Fibroblast of skin of left quadriceps (primary cell): ENCODE measurements at places on chromosomes 5 and 9.

GRCh38 chr5:33079548-33079947, 361.2 kb upstream of the TARS1 start:
- DNase-seq = no peak

DNA sequence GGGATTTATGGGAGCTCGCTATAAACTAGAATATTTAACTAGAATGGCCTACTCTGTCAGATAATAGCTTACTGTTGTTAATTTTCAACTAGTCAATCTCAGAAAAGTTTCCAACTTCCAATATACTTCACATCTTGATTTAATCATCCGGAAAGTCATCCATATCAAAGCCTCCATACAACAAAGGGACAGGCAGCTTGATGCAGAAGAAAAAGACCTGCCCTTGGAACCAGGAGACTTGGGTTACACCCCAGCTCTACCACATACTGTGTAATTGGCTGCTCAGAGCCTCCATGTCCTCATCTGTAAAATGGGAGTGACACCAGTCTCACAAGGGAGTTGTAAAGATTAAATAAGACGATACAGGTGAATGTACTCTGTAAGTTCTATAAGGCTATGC, 1.9 kb downstream of the PTPN3 start:
- no peak for DNase-seq

DNA sequence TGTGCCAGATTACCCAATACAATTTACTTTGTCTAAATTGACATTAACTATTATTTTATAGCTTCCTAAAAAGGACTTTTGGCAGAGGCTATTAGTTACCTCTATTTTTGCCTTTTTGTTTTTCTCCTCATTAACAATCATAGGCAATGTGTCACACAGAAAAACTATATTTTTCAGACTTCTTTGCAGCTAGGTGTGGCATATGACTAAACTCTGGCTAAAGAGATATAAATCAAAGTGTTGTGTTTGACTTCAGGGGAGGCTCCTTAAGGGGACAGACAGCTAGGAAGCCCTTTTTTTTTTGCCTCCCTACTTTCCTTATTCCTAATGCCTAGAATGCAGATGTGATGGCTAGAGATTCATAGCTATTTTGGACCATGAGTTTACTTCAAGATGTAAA, 19.7 kb upstream of the GCNT4 start:
- no peak for DNase-seq

- DNase-seq = no peak
Observed at GRCh38 chr5:139574641-139575312, 13.6 kb downstream of the UBE2D2 start.

DNA sequence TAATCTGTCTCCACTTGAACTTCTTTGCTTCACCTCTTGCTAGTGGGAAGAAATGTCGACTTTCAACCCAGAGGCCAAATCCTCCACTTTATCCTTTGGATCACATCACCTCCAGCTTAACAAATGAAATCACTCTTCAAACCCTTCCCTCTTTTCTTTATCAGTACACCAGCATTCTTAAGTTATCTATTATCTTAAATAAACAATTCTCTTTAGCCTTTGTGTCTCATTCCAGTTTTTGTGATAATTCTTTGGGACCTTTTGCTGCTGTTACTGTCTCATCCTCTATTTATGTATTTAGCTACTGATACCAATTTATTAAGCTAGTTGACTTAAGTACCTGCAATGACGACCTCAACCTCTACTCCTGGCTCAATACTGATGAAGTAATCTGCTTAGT, 28.1 kb upstream of the FBN2 start:
- no peak for DNase-seq

- no peak for DNase-seq
Observed at GRCh38 chr9:69377291-69377690, 52.3 kb downstream of the ENTREP1 start.

DNA sequence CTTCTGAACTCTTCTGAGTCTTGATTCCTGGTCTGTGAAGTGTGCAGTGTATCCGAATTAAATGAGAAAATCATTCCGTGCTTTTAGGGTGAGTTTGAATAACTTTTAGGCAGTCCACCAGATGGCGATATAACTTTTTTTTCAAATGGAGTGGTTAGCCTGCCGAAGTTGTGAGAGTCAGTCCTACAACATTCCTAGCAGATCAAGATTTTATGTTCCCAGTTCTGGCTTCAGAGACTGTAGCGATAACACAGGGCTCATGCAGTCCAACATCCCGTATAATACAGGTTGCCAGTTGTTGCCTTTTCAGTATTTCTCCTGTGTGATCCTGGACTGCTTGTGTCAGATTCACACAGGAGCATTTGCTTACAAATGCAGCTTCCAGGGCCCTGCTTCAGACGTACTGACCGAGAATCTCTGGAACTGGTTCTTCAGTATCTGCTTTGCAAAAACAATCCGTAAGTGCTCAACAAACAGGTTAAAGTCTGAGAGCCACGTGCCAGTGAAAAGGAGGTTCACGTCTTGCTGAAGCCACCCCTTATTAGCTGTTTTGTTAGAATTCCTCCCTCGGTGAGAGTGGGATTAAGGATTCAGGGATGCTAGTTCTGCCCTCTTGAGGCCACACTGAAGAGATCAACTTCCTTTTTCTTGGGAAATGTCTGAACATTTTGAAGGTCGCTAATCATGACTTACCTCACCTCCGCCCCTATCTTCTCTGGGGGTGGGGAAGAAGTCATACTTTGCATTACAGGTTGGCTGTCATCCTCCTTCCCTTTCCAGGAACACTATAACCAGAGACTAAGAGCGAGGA, 22.8 kb downstream of the SMIM3 start:
- peak; percentile 48 for DNase-seq

DNA sequence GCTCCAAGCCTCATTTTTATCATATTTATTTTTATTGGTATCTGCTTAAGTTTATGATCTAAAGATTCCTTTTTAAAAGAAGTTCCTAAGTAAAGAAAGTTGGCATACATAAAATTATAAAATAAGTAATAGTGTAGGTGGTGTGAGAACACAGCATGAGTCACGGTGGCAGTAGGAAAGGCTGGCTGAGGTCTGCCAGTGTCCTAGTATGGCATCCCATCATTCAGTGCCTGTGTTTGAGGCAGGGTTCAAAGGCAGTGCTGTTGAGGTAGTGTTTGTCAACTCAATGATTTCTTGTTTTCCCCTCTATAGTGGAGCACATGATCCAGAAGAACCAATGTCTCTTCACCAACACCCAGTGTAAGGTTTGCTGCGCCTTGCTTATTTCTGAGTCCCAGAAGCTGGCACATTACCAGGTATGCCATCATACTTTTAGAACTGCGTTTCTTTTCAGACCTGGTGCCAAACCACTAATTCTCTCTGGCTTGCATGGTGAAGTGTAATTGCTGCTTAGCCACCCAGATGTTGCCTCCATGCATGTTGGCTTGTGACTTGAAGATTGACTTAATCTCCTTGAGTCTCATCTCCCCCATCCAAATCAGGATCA, 18.4 kb downstream of the ZNF346 start:
- DNase-seq = no peak

DNA sequence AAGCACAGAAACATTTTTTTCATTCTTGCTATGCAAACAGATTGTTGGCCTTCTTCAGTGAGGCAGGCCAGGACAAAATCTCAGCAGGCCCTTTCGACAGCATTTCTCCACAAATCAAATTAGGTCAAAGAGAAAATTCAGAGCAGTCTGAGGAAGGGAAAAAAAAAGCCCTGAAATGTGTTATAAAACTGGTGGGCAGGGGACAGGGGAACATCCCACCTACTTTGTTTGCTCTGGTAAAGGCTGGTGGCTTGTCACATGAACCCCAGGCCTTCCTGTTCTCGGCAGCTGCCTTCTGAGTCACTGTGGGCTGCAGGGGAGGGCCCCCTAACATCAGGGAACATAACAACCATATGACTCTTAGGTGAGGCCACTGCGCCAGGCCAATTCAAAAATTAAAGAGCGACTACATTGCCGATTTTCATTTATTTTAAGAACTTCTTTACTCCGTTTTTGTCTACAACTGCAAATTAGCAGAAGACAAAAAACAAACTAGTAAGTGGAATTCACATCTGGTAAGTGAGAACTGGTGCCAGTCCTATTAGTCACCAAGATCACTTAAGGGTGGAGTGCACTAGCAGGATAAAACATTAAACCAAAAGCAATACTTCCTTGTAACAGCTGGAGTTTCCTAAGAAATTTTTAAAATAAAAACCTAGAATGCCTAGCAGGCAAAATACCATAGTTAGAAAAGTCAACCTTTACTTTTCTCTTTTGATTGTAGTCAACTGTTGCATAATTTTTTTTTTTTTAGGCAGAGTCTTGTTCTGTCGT, 46.2 kb upstream of the DENND4C start:
- peak; percentile 62 for DNase-seq

DNA sequence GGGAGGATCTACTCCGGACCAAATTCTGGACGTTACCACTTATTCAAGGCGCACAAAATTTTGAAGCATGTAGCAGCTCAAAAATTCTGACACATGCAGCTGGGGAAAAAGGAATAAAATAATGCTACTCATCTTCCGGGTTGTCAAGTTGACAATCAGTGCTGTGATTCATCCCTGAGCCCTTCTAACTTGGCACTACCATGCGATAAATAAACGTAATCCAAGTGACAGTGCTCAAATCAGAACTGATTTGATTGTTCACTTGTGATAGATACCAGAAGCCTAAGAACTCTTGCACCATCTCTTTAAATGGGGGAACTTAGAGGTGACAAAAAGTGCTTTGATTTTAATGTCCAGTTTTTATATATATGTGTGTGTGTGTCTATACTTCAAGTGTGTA, 230.2 kb upstream of the TLE4 start:
- DNase-seq = no peak

DNA sequence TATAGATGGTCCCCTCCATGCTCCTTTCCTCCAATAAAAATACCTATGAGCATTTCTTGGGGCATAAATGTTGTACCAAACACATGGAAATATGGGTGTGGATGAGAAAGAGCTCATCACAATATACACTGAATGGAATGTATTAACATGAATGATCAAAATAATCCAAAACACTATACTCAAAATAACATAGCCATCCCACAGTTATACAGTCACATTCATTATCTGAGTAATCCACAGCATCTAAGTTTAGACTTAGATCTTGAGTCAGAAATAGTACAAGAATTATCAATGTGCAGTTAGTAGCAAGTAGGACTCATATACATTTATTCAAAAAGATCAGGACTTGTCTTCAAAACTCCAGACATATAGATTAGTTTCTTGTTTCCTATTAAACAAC, 175.2 kb upstream of the NREP start:
- DNase-seq = no peak

DNA sequence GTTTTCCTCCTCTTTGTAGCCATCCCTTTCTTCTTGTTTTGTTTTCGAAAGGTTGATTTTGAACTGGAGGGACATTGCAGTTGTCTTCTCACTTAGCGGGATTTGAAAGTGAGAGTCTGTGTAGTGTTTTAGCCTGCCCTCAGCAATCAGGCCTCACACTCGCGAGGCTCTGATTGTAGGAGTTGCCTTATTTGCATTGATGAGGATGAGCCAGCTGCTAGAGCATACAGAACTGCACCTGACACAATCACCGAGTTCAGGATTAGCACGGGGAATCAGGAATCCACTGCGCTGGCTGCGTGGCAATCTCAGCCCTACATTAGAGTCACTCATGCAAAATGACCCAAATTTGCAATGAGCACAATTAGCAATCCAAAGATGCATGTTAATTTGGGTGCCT, 122.5 kb upstream of the TMEM161B start:
- DNase-seq = no peak

DNA sequence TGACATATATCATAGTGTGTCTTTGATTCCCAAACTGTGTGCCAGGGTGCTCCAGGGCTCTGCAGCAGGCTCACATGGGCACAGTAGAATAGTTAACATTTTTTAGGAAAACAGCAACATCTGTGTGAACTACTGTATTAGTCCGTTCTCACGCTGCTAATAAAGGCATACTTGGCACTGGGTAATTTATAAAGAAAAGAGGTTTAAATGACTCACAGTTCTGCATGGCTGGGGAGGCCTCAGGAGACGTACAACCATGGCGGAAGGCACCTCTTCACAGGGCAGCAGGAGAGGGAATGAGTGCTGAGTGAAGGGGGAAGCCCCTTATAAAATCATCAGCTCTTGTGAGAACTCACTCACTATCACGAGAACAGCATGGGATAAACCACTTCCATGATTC, 82.7 kb downstream of the EGFLAM start:
- no peak for DNase-seq

- peak; percentile 59 for DNase-seq
Observed at GRCh38 chr5:123717139-123717538, 205.2 kb downstream of the CSNK1G3 start.

DNA sequence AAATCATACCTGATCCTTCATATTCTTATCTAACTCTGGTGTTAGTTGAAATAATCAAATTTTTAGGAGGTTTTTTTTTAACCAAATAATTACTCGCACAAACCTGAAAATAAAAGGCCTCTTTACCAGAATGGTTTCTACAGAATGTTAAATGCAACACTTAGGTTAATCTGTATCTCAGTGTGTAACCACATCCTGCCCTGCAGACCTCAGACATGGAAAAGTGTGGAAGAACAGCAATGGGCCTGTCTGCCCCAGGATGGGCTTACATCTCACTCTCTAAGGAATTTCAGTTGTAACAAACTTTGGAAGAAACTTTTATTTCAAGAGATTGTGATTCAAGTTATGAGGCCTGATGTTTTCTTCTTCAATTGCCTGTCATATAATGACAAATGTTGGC, 32.5 kb upstream of the MIER3 start:
- no peak for DNase-seq

DNA sequence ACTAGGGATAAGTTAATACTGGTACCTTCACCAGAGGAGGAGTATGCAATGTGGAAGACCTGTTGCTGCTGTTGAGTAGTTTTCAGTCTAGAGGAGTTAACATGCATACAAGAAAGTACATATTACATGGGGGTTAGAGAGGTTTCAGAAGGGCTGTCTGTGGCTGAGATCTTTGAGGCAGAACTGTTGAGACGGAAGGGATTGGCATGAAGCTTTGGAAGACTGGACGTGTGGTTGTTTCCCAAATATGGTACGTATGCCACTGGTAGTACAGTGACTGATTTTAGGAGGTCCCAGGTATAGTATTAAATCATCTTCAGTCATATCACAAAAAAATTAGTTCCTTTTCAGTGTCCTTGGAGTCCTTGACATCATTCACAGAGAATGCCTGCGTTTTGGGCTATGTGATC, 17.6 kb downstream of the TNFAIP8 start:
- DNase-seq = no peak

DNA sequence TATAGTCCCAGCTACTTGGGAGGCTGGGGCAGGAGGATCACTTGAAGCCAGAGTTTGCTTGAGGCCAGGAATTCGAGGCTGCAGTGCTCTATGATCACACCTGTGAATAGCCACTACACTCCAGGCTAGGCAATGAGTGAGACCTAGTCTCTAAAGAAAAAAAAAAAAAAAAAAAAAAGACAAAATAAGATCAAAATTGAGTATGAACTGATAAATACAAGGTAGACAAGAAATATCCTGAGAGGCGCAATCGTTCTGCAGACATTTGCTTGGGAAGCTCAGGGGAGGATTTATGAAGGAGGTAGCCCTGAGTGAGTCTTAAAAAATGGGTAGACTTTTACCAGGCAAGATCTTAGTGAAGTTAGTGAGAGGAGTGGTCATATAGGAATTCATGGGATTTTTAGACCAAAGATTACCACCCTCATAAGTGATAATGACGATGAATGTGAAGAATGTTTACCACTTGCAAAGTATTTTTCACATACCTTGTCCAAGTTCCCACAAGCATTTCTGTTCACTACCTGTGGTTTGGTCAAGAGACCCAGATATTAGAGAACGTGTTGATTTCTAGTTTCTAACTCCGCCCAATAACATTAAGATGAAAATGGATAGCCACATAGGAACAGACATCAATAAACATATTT, 4.4 kb downstream of the PDCD1LG2 start:
- DNase-seq = no peak
